ENCODE measurements at places on chromosomes 16 and 17. TPM values are rescaled to one million over a fixed set of nuclear protein-coding genes. Genes with fewer than 3 reads are reported as not detected.
A peak's percentile ranks its signal among the peaks of the same experiment; 100 is the strongest.

The SCGB1C2 gene
- polyA plus RNA-seq: not detected

The LRRC75A gene
- polyA plus RNA-seq: 4.2 TPM

The HS3ST4 gene
- polyA plus RNA-seq: 0.17 TPM

The MATCAP1 gene
- 16.3 TPM for polyA plus RNA-seq

DNA sequence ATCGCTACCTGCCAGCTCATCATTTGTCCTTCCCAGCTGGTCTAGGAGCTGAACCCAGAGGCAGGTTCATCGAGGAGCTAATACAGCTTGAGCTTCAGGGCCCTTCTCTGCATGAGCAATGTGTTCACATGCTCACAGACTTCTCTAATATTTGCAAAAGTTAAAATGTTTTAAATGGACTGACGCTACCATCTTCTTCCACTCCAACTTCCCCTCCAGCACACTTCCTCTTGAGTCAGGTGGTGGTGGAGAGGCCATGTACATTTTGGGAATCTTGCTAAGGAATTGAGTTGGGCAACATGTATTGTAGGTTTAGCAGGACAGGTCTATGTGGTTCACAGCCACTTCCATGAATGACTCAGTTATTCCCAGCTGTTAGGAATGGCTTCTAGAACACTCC lies 21.6 kb upstream of the RHOT1 start:
- no peak for DNase-seq

GRCh38 chr17:76336756-76337412 lies 16.8 kb downstream of the PRPSAP1 start:
- DNase-seq: no peak

GRCh38 chr16:84423416-84423837 lies 55.1 kb downstream of the ATP2C2 start:
- DNase-seq: no peak

DNA sequence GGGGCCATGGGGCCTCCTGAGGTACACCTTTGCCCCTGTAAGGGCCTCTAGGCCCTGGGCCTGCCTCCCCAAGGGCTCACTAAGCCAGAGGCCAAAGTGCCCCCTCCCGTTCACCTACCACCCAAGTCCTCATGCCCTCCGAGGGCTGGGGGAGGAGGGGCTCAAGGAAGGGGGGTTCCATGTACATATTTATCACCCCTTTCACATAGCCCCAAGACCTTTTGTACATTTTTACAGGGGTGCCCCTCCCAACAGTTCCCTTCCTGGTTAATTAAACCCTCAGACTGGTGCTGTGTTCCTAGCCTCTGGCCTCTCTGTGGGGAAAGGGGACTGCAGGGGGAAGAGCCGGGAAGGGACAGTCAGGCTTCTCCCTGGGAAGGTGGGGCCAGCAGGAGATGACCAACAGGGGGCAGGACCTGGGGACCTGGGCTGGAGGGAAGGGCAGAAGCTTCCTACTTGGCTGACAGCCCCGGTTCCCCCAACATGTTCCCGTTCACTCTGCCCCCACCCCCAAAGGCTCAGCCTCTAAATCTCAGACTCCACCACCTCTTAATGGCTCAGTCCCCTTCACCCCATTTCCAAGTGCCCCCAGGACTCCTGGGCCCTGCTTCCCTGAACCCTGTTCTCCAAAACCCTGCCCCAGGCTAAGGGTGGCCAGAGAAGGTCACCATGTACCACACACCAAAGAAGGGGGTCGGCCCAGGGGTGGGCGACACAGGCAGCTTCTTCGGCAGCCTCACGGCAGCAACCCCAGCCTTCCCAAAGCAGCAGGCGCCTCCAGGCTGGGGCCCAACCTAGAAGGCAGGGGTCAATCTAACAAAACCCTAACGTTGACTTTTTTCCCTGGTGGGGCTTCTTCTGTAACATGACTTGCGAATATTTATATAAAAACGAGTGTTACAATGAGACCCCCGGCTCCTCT lies 11.9 kb downstream of the FBRS start:
- DNase-seq: no peak

- DNase-seq: no peak
Measured at GRCh38 chr16:23040246-23040645, 109.0 kb downstream of the USP31 start.

- no peak for DNase-seq
Measured at GRCh38 chr17:72388765-72389473, 268.1 kb downstream of the SOX9 start.

- DNase-seq: no peak
Measured at GRCh38 chr17:5045496-5045895, 10.3 kb upstream of the SLC52A1 start.

DNA sequence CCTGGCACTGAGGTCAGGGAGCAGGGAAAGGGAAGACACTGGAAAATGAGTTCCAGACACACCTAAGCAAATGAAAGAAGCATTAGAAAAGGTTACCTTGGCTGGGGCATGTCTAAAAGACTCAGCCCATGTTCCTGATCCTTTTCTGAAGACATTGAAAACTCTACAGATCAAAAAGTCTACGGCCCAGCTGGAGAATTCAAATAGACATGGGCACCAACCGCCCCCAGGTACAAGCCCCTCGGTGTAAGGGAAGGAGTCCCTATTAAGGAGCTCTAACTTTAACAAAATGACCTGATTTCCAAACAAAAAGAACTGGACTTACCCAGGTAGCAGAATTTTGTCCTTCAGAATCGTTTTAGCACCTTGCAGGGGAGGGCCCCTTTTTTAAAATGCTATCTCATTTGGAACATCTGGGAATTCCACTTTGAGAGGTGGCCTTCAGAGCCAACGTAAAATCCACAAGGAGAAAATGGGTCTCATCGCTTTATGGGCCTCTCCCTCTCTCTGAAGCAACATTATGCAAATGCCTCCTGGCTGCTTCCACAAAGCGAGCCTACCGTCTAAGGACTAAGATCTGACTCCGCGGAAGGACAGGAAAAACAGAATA lies 43.6 kb upstream of the RBFOX3 start:
- no peak for DNase-seq

- DNase-seq: peak; percentile 76
Measured at GRCh38 chr16:2778630-2778958, 1.5 kb upstream of the ELOB start.

GRCh38 chr17:38864636-38865398 lies 5.0 kb upstream of the LASP1 start:
- no peak for DNase-seq

DNA sequence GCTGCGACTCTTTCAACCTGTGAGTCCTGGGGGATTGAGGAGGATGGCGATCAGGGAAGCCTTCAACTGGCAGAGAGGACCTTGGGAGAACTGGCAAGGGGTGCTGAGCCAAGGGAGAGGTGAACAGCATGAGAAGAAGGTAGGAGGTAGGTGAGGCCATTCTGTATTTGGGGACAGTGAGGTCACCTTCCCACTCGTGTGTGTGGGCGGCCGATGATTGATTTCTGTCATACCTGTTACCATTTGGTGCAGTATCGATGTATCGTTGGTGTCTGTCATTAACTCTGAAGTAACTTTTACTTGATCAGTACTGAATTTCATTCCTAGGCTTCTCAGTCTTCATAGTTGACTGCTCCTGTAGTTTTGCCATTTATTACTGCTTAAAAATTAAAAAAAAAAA lies 3.8 kb downstream of the ARSG start:
- no peak for DNase-seq

- no peak for DNase-seq
Measured at GRCh38 chr16:47970291-47970931, 185.4 kb downstream of the ABCC12 start.

GRCh38 chr17:57524839-57525568 lies 220.1 kb downstream of the CCDC182 start:
- DNase-seq: no peak

Data from spleen (tissue), 13 donors.